ENCODE measurements at places on chromosomes 12 and 14.
A peak's percentile ranks its signal among the peaks of the same experiment; 100 is the strongest.

GRCh38 chr12:3207858-3208257, 130.7 kb downstream of the TSPAN9 start:
- no peak for DNase-seq

DNA sequence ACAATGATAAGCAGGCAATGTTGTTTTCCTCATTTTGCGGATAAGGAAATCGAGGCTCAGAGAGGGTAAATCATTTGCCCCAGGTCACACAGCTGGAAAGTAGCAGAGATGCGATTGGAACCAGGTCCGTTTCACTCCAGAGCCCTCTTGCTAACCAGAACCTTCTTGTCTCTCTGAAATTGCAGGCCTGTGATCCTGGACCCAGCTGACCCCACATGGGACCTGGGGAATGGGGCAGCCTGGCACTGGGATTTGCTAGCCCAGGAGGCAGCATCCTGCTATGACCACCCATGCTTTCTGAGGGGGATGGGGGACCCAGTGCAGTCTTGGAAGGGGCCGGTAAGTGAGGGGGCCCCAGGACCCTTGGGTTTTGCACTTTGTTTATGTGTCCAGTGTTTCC, 9.5 kb downstream of the OAS3 start:
- no peak for DNase-seq

- DNase-seq = no peak
Measured at GRCh38 chr14:50805396-50805795, 25.6 kb downstream of the NIN start.

GRCh38 chr12:65838330-65838976, 14.2 kb downstream of the HMGA2 start:
- no peak for DNase-seq

GRCh38 chr12:95859344-95859816, 628 bp downstream of the SNRPF start:
- peak; percentile 21 for DNase-seq
